ENCODE measurements at places on chromosomes 4 and X.

DNA sequence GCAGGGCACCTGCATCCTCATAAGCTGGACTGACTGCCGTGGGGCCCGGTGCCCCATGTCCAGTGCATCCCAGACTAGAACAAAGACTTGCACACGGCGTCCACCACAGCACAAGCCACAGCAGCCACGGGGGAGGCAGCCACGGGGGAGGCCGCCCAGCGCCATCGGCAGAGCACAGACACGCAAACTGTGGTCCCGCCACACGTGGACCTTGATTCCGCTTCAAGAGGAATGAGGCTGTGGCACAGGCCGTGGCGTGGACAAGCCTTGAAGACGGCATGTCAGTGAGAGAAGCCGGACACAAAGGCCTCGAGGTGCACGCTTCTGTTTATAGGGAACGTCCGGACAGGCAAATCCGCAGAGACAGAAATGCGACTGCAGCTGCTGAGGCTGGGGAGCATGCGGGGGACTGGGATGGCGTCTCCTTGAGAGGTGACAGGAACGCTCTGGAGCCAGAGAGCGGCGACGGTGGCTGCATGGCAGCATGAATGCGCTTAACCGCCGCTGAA is 10.1 kb upstream of the CPLX1 start:
- no peak for DNase-seq

DNA sequence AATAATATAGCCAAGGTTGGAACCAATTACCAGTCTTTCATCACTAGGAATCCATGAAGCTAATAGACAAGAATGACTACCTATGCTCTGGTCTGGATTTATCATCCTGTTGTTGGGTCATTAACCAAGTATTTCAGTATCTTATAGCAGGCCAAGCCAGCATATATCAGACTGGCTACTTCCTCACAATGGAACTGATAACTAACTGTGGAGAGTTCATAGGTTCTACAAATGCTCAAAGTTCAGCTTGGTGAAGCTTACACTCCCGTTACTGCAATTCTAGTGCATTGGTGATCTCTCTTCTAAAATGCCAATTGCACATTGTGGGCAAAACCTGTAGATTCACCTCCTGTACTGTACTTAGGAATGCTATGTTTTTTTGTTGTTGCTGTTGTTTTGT is 4.8 kb downstream of the TRPC5OS start:
- no peak for DNase-seq

DNA sequence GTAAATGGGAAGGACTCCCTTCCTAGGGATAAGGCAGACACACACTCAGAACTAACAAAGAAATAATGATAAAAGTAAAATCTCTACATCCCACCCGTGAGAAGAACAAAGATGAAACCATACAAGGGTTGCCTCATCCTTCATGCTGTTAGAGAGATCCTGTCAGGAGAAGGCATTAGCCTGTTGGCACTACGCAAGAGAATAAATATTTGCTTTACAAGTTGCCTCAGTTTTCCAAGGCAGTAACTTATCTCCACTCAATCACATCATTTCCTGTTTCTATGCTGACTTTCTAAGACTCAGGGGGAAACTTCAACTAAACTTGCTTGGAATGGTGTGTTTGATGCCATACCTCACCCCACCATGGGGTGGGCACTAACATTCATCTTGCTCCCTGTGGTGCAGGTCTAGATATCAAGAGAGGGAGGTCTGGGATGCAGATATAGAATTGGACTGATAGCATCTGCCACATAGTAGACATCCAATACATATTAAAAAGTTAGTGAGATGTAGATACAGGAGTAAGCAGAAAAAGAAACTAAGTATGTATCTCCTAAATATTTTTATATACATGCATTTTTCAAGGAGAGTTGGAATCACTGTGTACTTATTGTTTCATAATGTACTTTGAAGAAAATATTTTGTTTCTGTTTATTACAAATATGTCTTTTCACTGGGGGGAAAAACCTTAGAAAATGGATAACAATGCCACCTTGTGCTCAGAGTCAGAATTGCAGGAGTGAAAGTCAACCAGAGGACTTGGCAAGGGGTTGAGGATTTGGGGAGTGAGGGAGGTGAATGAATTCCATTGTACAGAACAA is 57.2 kb upstream of the BEX4 start:
- no peak for DNase-seq

DNA sequence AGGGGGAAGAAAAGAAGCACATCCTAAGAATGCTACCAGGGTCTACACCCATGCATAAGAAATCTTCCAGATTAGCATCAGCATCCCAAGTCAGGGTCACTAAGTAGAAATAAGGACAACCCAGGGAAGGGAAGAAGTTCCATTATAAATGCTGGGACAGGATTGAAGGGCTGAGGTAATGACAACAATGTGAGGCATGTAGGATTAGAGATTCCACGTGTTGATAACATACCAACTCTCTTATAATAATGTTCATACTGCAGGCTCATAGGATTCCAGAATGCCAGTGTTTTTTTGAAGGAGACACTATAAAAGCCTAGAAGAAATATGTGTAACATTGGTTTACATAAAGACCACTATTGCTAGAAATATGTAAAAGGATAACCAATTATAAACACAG is 201.2 kb downstream of the MID1IP1 start:
- no peak for DNase-seq

DNA sequence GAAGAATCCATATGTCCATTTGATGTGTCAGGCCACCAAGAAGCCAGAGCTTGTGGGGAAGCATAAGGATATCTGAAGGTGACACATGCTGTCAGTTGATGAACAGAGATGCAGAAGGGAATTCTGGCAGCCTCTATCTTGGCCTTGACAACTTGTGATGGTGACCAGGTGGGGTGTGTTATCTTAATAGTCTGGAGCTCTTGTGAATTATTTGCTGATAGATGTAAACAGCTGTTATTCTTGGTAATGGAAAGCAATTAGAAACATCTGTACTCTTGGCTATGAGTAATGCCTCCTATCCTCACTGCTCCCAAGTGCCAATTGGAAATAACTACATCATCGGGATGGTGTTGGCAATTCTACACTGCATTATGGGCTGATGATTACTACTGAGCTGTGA is 51.9 kb downstream of the NAA11 start:
- DNase-seq: no peak

GRCh38 chr4:183554878-183555585 is 50.2 kb downstream of the ING2 start:
- DNase-seq: no peak

GRCh38 chrX:151771726-151772125 is 37.2 kb downstream of the CNGA2 start:
- DNase-seq: no peak

GRCh38 chrX:46340696-46341095 is 204.5 kb downstream of the ZNF674 start:
- DNase-seq: no peak

- DNase-seq: no peak
Measured at GRCh38 chrX:70527610-70528345, 83.1 kb downstream of the DLG3 start.

GRCh38 chr4:59960143-59960542 is 1240.0 kb upstream of the ADGRL3 start:
- DNase-seq: no peak

- no peak for DNase-seq
Measured at GRCh38 chrX:108696690-108697089, 39.7 kb downstream of the IRS4 start.

- DNase-seq: no peak
Measured at GRCh38 chrX:19017271-19017670, 33.4 kb upstream of the PHKA2 start.

DNA sequence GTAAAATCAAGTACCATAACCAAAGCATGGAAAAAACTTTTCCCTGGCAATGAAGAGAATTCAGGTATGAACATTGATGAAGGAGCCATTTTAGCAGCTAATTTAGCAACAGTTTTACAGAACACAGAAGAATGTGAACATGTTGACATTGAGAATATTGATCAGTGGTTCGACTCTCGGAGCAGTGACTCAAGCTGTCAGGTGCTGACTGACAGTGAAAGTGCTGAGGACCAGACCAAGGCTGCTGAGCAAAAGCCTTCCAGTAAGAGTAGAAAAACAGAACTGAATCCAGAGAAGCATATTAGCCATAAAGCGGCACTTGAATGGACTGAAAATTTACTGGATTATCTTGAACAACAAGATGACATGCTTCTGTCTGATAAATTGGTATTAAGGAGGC is 2.8 kb downstream of the TIGD2 start:
- DNase-seq: no peak

DNA sequence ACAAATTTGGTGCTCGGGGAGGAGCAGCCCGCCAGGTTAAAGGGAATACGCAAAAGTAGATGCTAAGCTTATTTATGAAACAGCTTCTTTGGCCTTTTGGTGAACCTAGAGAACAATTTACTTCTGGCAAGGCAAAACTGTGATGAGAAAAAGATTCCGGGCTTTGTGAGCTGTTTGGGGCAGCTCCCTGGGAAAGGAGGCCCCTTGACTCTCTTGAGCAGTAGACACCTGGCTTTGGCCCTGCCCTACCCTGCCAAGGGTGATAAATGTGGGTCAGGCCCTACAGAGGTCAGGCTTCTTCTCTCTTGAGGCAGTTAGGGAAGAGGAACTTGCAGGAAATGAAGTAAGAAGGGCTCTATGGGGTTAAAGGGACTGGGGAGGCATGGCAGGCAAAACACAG is 509.6 kb downstream of the MID1IP1 start:
- no peak for DNase-seq

GRCh38 chr4:114366368-114366767 is 232.2 kb upstream of the UGT8 start:
- no peak for DNase-seq

DNA sequence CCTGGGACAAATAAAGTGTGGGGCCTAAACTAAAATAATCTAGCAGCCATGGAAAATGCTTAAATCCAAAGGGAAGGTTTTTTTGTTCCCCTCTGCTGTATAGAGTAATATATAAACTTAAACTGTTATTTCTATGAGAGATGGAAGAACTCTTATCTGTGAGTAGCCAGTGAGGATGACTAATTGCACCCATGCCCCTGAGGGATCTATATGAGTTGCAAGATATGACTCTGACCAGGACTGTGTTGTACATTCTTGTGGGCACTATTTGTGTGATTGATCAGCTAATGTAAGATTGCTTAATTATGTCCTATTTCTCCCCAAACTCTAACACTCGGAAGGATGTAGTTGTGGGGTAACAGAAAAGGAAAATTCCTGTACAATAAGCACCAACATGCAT is 35.2 kb upstream of the AMBN start:
- DNase-seq: no peak

- DNase-seq: no peak
Measured at GRCh38 chrX:41045960-41046567, 39.2 kb upstream of the USP9X start.

GRCh38 chr4:80079255-80079923 is 6.4 kb upstream of the ANTXR2 start:
- no peak for DNase-seq

- DNase-seq: no peak
Measured at GRCh38 chrX:54473993-54474859, 21.8 kb downstream of the FGD1 start.

- no peak for DNase-seq
Measured at GRCh38 chrX:68462653-68463052, 29.4 kb upstream of the OPHN1 start.

DNA sequence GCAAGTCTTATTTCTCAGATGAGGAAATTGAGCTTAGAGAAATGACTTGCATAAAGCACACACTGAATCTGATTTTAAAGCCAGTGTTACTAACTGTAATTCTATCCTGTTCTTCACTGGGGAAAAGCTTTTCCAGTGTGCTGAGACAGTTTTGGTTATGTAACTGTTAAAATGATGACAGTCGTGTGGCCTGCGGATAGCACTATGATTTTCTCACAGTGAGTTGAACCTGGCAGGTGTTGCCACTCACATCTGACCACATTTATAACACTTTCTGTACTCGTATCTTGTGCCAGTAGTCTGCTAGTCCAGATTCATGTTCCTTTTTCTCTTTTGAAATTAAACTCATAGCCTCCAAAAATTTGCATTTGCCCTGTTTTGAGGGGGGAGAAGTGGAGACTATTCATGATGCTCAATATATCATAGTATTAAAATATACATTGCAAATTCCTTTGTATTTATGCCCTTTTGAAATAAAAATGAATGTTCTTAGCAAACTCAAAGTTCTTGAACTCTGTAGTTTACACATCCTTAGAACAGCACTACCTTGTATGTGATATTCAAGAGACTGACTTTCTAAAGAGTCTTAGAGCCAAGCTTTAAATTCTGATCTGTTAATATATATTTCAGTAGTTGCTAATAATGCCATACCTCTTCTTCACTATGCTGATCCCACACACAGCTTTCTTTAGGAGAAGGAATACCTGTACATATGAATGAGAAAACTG is 132.3 kb downstream of the PDLIM5 start:
- no peak for DNase-seq

DNA sequence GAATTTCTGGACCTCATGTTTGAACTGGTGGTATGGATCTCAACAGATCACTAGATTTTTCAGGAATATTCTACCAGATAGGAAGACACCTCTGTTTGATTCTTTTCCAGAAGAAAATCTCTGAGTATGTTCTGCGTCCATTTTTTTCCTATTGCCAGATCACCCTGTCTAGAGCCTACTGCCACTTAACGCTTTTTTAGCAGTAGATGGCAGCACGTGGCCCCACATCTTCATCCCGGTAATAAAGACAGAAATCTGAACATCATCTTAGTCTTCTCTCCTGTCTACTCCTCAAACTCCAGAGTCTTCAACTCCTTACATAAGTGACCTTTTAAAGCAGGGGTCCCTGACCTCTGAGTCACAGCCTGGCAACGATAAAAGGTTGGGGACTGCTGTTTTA is 184.7 kb downstream of the TMA16 start:
- no peak for DNase-seq

DNA sequence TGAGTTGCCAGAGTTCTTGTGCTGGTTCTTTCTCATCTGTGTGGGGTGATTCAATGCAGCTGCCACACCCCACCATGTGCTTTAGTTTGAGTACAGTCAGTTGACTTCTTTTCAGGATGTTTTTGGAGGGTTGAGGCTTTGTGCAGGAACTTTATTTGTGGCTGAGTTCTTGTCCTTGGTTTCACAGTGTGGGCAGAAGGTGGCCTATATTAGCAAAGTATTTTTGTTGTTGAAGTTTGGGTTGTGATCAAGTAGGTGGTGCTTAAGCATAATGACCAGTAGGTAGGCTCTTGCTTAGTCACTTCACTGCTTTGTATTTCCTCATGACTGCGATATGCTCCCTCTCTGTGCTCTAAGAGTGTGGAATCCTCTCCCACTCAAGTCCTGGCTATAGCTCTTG is 80.3 kb downstream of the ARHGAP24 start:
- no peak for DNase-seq

GRCh38 chr4:154471526-154472331 is 19.9 kb downstream of the DCHS2 start:
- no peak for DNase-seq

DNA sequence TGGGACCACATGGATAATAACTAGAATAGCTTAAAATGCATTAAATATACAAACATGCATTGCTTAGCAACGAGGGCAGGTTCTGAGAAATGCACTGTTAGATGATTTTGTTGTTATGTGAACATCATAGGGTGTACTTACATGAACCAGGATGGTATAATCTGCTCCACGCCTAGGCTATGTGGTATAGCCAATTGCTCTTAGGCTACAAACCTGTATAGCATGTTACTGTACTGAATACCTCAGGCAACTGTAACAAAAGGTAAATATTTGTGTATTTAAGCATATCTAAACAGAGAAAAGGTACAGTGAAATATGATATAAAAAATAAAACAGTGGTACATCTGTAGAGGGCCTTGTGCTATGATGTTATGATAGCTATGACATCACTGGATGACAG is 169.2 kb upstream of the IL15 start:
- no peak for DNase-seq

GRCh38 chr4:82371497-82371896 is 2.3 kb downstream of the HNRNPD start:
- no peak for DNase-seq

GRCh38 chr4:136246876-136247275 is 1285.4 kb downstream of the PCDH18 start:
- no peak for DNase-seq
